ENCODE measurements at places on chromosomes 1 and 21.

GRCh38 chr1:32204943-32205361 lies 519 bp upstream of the IQCC start:
- no peak for DNase-seq

GRCh38 chr1:161021165-161021969 lies 415 bp upstream of the F11R start:
- DNase-seq, result peak; percentile 93

- DNase-seq, result no peak
Measured at GRCh38 chr1:44962729-44963128, 23.7 kb downstream of the EIF2B3 start.

DNA sequence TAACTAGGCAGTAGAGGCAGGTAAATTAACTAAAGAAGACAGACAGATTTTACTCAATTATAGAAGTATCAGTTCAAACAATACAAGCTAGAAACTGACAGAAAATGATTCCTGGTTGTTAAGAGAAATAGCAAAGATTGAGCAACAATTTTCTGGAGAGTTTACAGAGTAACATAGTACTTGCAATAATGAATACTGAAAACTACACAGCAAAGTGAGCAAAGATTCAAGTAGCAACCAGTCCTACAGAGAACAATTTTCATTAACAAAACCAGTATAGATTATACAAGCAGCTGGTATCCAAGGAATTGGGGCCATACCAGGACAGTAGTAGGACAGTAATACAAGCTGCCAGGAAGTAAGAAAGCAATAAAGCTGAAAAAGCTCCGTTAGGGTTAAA lies 37.6 kb downstream of the EYA3 start:
- DNase-seq, result no peak

DNA sequence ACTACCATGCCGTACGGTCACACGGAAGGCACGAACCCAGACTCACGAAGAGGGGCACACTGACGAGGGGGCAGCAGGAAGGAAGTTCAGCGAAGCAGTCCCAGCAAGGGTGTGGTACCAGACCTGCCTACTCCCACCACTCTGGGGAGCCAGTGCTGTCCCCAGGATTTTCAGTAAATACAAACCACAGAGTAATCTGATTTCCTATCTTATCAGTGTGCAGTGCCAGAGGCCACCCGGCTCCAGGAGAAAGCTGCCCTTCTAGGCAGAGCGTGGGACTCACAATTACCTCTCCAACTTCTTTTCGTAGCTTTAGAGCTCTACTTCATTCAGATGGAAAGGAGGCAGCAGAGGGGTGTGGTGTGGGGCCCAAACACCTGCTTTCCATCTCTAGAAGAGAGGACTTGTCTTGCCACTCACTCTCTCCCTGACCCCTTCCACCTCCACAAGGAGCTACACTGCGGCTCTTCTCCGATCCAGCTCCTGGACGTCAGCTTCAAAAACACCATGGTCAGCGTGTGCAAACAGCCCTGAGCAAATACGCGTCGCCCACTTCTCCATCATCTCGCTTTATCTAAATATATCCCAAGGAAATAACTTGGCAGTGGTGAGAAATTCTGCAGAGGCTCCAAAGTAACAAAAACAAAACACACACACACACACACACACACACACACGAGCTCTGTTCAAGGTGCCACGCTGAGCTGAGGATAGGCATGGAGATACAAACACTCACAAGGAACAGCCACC lies 98.5 kb downstream of the MRPL37 start:
- no peak for DNase-seq

- no peak for DNase-seq
Measured at GRCh38 chr1:98660940-98661543, 479 bp upstream of the SNX7 start.

- no peak for DNase-seq
Measured at GRCh38 chr1:211379446-211379845, 52.8 kb downstream of the TRAF5 start.

DNA sequence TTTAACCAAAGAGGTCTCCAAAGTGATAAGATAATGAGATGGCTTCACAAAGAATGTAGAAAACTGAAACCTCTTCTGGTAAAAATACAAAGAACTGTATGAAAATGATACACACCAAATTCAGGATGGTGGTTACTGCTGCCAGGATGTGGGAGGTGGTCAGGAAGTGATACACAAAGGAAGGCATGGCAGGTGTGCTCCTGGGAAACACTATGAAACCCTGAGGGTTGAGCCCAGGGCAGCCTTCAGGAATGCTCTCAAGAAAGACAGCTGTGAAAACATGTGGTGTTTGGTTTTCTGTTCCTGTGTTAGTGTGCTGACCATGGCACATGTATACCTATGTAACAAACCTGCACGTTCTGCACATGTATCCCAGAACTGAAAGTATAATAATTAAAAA lies 109.3 kb downstream of the NTNG1 start:
- DNase-seq, result no peak

GRCh38 chr1:170657275-170657853 lies 6.6 kb upstream of the PRRX1 start:
- no peak for DNase-seq

GRCh38 chr1:97826820-97827219 lies 94.0 kb downstream of the DPYD start:
- DNase-seq, result no peak

GRCh38 chr1:48018799-48019198 lies 21.6 kb upstream of the TRABD2B start:
- DNase-seq, result no peak

DNA sequence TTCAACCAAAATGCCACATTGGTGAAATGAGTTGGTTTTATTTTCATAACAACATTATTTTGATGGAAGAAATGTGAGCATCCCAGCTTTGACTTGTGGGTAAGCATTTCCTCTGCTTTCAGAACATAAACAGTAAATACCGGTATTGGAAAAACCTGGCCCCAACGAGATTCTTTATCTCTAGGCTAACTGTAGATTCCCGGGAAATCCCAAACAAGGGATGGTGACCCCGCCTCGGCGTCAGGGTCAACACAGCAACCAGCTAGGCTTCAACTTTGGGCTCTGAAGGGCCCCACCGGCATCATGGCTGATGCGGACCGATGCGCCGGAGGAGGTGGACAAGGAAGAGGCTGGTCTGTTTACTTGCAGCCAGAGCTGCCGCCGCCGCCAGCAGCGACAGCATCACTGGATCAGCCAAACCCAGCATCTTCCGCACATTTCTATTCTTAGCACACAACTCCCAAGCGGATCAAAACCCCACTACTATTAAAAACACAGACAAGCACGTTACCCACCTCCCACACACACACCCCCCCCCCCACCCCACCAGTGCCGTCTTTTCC lies 1.1 kb downstream of the AKT3 start:
- peak; percentile 9 for DNase-seq

DNA sequence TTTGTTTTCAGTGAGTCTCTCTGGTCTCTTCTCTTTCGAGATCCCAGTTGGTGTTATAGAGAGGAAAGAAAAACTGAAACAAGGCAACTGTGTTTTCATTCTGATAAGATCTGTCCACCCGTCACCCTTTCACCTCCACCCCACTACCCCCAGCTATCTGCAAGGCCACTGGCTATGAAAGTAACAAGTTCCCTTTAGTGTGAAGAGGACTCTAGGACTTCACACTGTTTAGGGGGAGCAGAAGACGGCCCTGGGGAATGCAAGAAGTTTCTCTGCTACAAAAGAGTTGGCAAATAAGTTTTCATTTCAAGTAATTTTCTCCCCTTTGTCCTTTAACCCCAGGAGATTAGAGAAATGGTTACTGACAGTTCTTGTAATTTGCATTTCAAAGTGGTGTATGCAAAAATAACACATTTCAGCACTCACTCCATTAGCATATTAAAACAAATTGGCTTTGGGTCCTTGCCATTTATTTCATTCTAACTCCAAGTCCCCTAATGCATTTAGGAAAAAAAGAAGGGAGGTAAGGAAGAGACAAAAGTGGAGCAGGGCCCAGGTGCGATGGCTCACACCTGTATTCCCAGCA lies 79.6 kb upstream of the PPM1J start:
- DNase-seq, result no peak

GRCh38 chr1:92784021-92784638 lies 778 bp downstream of the EVI5 start:
- peak; percentile 22 for DNase-seq

- DNase-seq, result no peak
Measured at GRCh38 chr1:1283821-1284220, 3.6 kb downstream of the SCNN1D start.

GRCh38 chr1:33099290-33100118 lies 18.6 kb downstream of the AZIN2 start:
- peak; percentile 67 for DNase-seq

GRCh38 chr21:25361765-25362164 lies 245.5 kb downstream of the MRPL39 start:
- no peak for DNase-seq

- no peak for DNase-seq
Measured at GRCh38 chr1:64875606-64876005, 90.7 kb downstream of the JAK1 start.

DNA sequence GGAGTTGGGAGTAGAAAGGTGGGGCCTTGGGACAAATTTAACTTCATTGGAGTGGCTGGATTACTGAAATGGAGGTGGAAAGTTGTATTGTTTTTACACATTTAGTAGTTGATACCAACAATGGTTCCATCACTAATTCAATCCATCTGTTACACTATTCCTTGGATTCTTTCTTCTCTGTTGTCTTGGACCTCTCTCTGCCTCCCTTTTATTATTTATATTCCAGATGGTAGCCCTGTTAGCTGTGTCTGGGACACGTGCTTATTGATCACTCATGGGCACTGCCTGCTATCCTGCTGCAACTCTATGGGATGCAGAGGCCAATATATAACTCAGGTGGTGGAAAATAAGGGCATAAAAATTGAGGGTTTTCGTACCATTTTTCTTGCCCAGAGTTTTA lies 346.3 kb downstream of the PAPPA2 start:
- DNase-seq, result no peak

DNA sequence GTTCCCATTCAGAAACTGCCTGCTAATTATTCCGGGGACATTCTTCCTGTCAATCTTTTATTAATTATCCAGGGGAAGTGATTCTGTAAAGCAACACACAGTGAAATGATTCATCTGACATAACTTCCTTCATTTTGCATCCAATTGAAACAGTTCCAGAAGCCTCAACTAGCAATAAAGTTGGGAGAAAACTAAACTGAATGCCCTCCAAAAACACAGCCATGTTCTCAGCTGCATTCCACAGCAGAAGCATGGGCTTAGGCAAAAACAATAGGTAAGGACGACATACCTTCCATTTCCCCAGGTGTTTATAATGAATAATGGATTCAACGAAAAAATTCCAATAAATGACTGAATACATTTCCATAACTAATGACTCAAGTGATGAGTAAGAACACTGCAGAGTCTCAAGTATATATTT lies 36.9 kb upstream of the TARBP1 start:
- no peak for DNase-seq

- DNase-seq, result no peak
Measured at GRCh38 chr1:95957748-95958147, 723.7 kb downstream of the RWDD3 start.

DNA sequence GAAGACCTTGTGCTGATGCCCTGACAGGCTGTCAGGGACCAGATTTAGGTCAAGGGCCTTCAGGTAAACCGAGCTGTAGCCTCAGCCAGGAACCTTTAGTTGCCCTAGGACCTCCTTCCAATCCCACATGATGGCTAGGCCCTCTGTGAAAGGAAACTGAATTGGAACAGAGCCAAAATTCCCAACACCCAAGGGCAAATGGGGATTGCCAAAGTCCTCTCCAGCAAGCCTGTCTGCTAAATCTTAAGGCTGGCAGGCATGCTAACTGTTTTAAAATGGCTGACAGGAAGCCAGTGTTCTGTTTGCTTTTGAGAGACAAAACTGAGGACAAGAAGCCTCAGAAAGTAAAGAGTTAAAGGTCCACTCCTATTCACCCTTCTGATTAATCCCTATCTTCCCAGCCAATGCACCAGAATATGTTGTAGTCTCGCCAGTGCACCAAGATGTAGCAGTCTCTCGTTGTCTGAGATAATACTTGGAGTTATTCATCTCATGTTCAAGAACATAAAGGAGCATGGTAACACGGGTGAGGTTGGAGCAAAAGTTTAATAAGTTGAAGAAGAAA lies 35.1 kb downstream of the MSTO1 start:
- no peak for DNase-seq

DNA sequence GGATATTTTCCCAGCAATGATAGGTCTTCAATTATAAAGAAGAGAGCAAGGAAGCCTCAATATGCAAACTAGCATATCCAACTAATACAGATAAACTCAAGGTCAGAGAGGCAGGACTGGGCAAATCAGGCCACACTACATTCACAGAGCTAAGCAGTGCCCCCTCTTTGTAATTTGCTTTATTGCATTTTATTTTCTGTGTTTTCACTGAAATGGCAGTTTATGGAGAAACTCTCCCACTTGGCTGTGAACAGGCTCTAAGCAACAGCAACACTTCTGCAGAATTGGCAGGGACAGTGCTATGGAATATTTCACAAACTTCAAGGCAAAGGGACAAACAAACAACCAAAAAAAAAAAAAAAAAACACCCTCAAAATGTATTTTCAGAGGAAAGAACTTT lies 93.4 kb upstream of the SOD1 start:
- no peak for DNase-seq

DNA sequence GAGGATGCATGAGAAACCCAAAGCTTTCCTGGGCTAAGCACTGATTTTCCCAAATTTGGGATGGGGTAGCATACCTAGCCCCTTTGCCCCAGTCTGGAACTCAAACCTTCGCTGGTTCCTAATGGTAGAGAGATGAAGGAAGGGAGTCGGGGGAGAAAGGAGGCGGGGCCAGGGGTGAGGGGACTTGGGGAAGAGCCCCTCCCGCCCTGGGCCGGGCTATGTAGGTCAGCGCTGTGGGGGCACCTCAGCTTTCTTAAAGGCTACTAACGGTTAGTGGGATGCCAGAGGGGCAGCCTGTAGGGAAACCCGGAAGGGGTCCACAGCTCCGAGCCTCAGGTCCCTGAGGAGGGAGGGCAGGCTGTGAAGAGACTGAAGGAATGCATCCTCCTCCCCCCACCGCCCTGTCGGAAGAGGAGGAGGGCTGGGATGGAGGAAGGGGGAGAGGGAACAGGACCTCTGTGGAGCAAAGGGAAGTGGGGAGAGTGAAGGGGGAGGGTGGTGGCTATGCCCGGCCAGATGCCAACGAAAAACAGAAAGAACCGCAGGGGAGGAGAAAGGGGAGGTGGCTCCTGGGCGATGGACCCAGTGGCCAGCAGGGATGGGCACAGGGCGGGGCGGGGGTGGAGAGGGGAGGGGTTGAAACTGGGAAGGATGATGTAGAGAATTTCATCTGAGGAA lies 1.3 kb downstream of the CADM3 start:
- DNase-seq, result no peak

DNA sequence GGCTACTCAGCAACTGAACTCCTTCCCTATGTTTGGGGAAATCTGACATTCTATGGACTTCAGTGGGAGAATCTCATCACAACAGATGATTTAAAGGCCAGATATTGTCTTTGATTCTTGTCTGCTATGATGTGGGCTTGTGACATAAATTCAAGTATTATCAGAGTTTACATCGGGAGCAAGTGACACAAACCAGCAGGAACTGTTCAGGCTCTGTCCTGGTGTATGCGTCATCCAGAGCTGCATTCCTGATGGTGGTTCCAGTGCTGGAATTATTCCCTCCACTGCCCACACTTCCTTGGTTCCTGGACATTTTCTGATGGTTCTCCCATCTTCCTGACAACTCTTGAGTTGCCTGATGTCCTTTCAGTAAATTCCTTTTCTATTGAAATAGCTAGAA lies 10.8 kb upstream of the LSM10 start:
- DNase-seq, result no peak

GRCh38 chr21:19833082-19833481 lies 1165.1 kb upstream of the NCAM2 start:
- no peak for DNase-seq

Data from CD4-positive, alpha-beta T cell treated with Interleukin-15 for 4 hours (primary cell).